ENCODE measurements at places on chromosomes 1 and 21.

DNA sequence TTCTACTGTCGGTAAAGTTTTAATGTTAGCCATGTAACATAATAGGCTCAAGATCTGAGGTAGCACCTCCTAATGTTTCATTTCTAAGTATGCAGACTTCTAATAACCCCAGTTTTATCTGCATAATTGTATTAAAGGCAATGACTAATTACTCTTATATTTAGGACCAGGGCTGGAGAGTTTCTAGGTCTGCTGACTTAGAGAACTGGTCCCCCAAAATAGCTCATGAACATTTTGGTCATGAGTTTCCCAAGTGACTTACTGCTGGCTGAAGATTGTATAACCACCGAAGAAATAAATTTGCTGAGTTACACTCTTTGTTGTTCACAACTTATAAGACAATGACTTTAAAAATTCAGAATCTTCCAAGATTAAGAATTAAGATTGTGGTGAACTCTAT is 197.8 kb upstream of the TNR start:
- H3K27ac ChIP-seq, result no peak overlapping the region
- DNase-seq, result no peak
- no peak overlapping the region for H3K4me3 ChIP-seq
- H3K36me3 ChIP-seq, result peaks cover 1% of the 10 kb centered on the region

DNA sequence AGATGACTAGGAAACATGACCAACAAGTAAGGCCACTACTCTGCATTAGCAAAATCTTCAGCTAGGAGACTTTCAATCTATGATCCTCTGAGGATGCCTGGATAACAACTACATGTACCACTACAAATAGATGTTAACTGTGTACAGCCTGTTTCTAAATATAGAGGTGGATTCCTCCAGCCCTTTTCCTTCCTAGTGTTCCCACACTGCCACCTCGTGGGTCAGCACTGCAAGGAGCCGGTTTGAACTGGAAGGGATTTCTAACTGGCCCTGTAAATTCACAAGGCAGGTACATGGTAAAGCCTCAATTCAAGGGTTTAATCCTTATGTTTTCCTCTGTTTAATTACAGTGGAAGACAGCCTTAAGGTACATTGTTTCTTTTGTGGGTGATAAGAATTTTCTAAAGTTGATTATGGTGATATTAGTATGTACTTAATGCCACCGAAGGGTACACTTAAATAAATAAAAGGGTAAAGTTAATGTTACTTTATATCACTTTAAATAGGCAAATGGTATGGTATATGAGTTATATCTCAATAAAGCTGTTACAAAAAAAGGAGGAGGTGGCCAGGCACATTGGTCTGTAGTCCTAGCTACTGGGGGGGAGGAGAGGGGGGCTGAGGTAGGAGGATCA is 14.4 kb downstream of the SMYD3 start:
- peak; percentile 35 for DNase-seq
- H3K4me1 ChIP-seq, result no peaks in the 10 kb centered on the region
- no peaks in the 10 kb centered on the region for H3K27me3 ChIP-seq
- no peak overlapping the region for H3K4me3 ChIP-seq

- H3K4me1 ChIP-seq, result peaks cover 55% of the 10 kb centered on the region
- no peaks in the 10 kb centered on the region for H3K27me3 ChIP-seq
- no peaks in the 10 kb centered on the region for H3K36me3 ChIP-seq
- DNase-seq, result no peak
These were observed 338.4 kb upstream of the PROX1 start for GRCh38 chr1:213649373-213649772.

GRCh38 chr1:18899363-18900049 is 2.8 kb downstream of the ALDH4A1 start:
- no peaks in the 10 kb centered on the region for H3K27me3 ChIP-seq
- DNase-seq, result peak; percentile 33
- peaks cover 19% of the 10 kb centered on the region for H3K36me3 ChIP-seq

DNA sequence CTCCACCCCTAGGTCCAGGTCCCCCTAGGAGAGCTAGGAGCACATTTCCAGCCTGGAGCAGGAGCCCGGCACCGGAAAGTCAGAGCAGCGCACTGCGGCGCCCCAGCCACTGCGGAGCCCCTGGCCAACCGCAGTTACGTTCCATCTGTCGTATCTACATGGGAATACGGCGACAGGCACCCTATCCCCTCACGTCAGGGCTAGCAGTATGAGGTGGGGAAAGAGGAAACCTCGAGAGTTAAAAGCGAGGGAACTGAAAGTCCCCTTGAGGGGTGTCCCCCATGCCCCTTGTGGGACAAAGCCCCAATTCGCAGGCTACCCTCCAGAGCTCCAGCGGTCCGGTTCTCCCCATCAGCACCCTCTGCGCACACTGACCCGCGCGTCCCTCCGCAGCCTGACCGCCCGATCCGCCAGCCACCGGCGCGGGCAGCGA is 995 bp downstream of the COLGALT2 start:
- H3K4me1 ChIP-seq, result peaks cover 31% of the 10 kb centered on the region
- H3K27ac ChIP-seq, result no peak overlapping the region
- DNase-seq, result peak; percentile 42
- H3K27me3 ChIP-seq, result peaks cover 51% of the 10 kb centered on the region

DNA sequence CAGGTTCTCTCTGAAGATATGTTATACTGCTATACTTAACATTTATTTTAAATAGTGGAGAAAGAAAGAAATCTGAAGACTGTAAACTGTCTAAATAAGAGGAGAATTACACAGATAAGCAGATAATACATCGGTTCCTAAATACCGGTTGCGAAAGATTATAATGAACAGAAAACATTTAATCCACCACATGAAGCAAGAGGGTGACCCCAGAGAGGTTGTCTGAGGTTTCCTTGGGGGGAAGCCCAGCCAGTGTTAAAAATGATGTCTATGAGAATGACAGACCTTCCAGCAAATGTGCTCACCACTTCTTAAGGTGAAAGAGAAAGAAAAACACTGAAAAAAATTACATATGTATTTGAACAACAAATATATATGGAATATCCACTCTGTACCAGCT is 356.4 kb upstream of the KAZN start:
- H3K36me3 ChIP-seq, result no peaks in the 10 kb centered on the region
- no peaks in the 10 kb centered on the region for H3K27me3 ChIP-seq
- H3K4me1 ChIP-seq, result 0 out of 2 replicates have a peak, but pooled peaks cover 6% of the 10 kb centered on the region
- DNase-seq, result no peak
- no peak overlapping the region for H3K27ac ChIP-seq

DNA sequence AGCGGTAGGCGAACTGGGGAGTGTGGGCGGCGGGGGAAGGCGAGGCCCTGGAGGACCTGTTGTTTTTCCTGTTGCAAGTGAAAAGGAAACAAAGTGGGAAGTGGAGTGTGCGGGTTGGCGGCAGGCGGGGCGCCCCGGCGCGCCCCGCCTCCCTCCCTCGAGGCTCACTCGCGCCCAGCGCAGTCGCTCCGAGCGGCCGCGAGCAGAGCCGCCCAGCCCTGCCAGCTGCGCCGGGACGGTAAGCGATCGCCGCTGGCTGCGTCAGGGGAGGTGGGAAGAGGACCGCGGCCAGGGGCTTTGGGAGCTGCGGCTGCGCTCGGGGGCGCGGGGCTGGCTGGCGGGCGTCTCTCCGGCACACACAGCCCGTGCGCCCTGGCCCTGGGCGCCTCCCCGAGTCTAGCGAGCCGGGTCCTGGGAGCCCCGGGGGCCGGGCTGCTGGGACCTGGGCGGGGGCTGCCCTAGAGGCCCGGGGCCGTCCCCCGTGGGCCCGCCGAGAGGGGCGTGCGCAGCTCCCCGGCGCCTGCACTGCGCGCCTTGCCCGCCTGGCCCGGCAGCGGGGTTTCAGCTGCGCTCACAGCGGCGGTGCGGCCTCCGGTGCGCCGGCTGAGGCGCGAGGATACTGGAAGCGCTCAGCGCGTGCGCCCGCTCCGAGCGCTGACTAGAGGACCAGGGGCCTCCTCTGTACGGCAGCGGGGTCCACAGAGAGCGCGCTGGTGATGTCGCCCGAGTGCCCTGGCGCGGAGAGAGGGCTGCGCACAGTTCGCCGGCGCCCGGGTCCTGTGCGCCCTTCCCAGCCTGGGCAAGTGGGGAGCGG is at the start of gene PIK3CD:
Gene PIK3CD, plus strand, starts transcription at position 167 of the 814 bp plus-strand sequence. CDS start 58,725 bp downstream, outside the sequence.
- H3K4me3 ChIP-seq, result 0 out of 2 replicates have a peak within 1 kb of the TSS, but pooled peaks have one; percentile 13
- no peak for DNase-seq
- H3K4me1 ChIP-seq, result no peaks in the 10 kb centered on the region
- H3K27ac ChIP-seq, result no peak within 1 kb of the TSS

DNA sequence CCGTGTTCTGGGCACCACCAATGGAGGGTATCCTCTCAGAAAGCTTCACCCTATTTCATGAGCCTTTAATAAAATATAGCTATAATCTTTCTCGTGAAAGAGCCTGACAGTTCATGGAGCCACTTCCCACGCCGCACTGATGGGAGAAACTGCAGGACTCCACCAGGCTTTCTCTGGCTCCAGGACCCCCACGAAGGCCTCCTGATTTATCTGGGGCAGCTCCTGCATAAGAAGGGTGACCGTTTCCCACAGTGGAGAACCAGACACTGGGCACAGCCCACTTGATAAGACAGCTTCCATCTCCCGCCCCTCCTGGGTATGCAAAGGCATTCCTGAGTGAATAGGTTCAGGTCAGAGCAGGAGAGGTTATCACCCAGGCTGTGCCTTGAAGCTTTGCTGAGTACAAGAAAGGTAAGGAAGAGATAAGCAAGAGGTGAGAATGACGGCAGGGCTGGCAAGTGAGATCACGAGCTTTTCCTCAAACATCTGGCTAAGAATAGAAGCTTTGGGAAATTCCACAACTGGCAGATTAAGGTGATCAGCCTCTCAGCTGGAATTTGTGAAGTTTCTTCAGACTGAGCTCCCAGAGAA is 499.8 kb downstream of the KIF26B start:
- H3K27ac ChIP-seq, result no peak overlapping the region
- 0 out of 2 replicates have a peak, but pooled peaks cover under 1% of the 10 kb centered on the region for H3K4me1 ChIP-seq
- no peak for DNase-seq
- no peaks in the 10 kb centered on the region for H3K27me3 ChIP-seq
- H3K36me3 ChIP-seq, result no peaks in the 10 kb centered on the region

- H3K27me3 ChIP-seq, result no peaks in the 10 kb centered on the region
- no peak overlapping the region for H3K4me3 ChIP-seq
- DNase-seq, result no peak
- H3K36me3 ChIP-seq, result no peaks in the 10 kb centered on the region
These were observed 49.6 kb downstream of the PLA2G4A start for GRCh38 chr1:186878356-186878755.

- no peaks in the 10 kb centered on the region for H3K27me3 ChIP-seq
- peaks cover 53% of the 10 kb centered on the region for H3K4me1 ChIP-seq
- DNase-seq, result no peak
- peak overlapping the region; percentile 100 for H3K27ac ChIP-seq
- peak overlapping the region; percentile 90 for H3K4me3 ChIP-seq
- peaks cover 2% of the 10 kb centered on the region for H3K36me3 ChIP-seq
These were observed 1.2 kb downstream of the HDGF start for GRCh38 chr1:156750191-156750672.

GRCh38 chr1:8870103-8870502 is 8.4 kb downstream of the ENO1 start:
- H3K4me3 ChIP-seq, result no peak overlapping the region
- H3K36me3 ChIP-seq, result peaks cover 87% of the 10 kb centered on the region
- H3K27me3 ChIP-seq, result no peaks in the 10 kb centered on the region
- no peak for DNase-seq

DNA sequence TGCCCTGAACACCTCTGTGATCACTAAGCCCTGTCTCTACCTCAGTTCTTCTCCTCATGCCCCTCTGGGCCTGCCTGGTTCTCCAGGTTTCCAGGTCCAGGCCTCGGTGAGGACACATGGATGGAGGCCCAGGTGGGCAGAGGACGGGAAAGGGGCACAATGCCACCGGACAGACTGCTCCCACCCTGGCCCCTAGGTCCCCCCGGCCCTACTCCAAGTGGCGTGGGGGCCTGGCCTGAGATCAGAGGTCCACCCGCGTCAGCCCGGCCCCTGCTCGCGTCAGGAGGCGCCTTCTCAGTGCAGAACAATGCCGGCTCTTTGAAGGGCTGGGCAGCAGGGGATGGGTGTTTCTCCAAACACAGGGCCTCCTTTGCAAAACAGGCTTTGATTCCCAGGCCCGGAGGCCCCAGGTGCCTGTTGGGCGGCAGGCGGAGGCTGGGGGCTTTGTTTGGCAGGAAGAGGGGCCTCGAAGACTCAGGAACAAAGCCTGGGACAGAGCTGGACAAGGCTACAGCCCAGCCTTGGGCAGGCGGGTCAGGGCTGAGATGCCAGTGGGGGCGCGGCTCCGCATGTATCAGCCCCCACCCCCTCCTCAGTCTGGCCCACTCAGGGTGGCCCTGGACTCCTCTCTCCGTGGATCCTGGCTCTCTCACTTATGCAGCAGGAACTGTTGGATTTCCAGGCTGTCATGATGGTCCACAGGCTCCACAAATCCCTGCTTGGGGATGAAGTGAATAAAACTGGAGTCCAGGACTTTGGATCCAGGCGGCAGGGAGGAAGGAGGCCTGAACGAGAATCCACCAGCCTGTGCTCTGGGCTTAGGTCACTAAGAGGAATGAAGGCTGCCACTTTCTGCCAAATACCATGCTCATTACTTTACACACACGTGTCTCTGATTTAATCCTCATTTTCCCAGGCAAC is 77.4 kb upstream of the SLC2A1 start:
- H3K4me3 ChIP-seq, result peak overlapping the region; percentile 44
- peak; percentile 93 for DNase-seq
- H3K27me3 ChIP-seq, result no peaks in the 10 kb centered on the region
- H3K36me3 ChIP-seq, result no peaks in the 10 kb centered on the region
- peaks cover 93% of the 10 kb centered on the region for H3K4me1 ChIP-seq
- peak overlapping the region; percentile 91 for H3K27ac ChIP-seq

DNA sequence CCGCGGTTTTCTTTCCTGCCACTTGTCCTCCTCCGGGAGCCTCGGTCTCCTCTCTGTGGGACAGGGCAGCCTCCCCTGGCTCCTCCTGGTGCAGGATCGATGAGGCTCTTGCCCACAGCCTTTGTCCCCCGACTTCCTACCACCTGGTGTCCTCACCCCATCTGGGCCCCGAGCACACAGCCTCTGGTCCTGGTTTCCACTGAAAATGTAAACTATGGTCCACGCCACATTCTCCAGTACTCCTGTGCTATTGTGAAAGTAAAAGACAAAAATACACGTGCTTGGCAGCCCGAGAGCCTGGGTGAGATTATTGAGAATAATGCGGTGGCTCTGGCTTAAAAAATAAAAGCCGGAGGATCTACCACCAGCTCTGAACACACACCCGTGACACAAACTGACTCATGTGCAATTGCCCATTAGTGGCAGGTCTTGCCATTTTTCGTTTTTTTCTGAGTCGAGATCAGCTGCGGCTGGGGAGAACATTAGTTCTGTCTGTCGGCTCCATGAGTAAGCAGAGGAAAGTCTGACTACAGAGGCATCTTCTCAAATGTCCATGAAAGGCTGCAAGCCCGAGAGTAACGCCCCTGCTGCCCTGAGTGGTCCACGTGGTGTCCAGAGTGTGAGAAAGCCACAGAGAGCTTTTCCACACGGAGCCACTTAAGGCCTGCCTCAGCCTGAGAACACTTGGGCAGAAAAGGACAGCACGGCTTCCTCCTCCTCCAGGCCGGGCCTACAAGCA is 5.7 kb upstream of the COL6A2 start:
- H3K4me1 ChIP-seq, result no peaks in the 10 kb centered on the region
- H3K27me3 ChIP-seq, result peaks cover 43% of the 10 kb centered on the region
- H3K36me3 ChIP-seq, result no peaks in the 10 kb centered on the region

DNA sequence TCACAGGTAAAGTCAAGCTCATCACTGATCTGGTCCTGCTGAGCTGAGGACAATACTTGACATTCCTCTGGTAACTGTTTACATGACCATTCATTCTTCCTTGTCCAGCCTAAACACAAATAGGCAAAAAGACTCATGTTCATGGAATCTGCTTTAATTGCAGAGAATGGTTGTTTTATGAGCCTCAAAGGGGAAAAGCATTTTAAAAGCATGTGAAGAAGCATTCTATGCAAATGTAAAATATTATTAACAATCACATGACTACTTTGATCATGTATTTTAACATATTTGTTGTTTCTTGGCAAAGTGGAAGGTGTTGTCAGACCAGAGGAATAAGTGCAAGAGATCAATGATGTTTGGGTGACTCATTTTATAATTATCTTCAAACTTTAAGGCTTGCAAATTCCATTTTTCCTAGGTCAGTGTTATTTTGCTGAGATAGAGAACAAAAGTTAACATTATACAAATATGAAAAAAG is 133.7 kb downstream of the RUNX1 start:
- no peak overlapping the region for H3K4me3 ChIP-seq
- no peak overlapping the region for H3K27ac ChIP-seq
- no peaks in the 10 kb centered on the region for H3K27me3 ChIP-seq
- DNase-seq, result no peak
